ENCODE measurements at places on chromosomes 3 and 15.

- no peak for DNase-seq
Observed at GRCh38 chr3:99516936-99517335, 121.5 kb upstream of the COL8A1 start.

DNA sequence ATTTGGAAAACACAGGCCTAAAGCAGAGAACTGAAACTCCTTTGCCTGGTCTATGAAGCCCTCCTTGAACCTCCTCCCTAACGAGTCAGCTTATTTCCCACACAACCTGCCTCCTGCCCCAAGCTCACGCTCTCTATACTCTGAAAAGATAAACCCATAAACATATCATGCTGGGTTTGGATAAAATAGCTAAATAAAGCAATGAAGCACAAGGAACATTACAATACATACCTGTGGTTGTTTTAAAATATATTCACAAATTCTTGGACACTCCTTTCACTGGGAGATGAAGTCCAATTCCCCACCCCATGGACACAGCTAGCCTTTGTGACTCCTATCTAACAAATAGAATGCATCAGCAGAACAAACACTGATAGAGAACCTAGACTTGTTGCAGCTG, 98.2 kb downstream of the PLCH1 start:
- DNase-seq: no peak

- no peak for DNase-seq
Observed at GRCh38 chr3:160796089-160796812, 40.2 kb downstream of the PPM1L start.

- no peak for DNase-seq
Observed at GRCh38 chr3:89434621-89435380, 327.4 kb downstream of the EPHA3 start.

- no peak for DNase-seq
Observed at GRCh38 chr3:176964661-176965060, 232.6 kb downstream of the TBL1XR1 start.

DNA sequence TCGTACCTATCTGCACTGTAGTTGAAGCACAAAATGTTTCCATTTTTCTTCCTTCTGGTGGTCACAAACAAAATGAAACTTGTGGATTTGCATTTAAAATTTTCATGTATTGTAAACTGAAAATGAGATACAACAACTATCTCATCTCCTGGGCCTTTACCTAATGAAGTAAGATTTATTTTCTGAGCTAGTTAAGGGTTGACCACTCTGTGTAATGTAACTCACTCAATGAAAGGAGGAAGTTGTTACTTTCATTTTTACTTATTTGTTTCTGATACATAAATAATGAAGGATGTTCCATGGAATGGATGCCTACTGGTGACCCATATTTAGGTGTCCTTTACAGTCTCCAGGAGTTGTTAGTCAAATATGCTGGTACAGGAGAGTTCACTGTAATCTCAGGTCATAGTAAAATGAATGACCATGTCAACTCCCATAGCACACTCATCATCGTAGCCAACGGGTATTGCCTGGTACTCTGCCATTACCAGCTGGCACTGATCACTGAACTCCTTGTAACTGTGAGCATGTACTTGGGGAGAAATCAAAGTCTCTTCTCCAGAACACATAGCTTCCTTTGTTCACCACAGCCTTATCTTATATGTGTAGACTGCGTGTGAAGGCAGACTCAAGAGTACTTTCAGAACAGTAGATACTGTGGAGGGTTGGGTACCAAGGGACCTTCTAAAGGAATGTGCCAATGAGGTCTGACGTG, 474.2 kb upstream of the ROBO2 start:
- DNase-seq: no peak

DNA sequence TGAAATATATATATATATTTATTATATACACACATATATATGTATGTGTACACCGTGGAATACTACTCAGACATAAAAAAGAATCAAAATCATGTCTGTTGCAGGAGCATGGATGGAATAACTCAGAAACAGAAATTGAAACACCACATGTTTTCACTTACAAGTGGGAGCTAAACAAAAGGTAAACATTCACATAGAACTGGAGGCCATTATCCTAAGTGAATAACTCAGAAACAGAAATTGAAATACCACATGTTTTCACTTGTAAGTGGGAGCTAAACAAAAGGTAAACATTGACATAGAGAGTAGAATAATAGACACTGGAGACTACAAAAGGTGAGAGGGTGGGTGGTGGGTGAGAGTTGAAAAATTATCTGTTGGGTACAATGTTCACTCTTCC, 171.5 kb upstream of the GOLIM4 start:
- no peak for DNase-seq

- no peak for DNase-seq
Observed at GRCh38 chr3:171001957-171002694, 24.4 kb downstream of the SLC2A2 start.

GRCh38 chr3:24907106-24907505, 412.5 kb upstream of the THRB start:
- no peak for DNase-seq

- no peak for DNase-seq
Observed at GRCh38 chr3:156509189-156510174, 45.4 kb downstream of the SSR3 start.

DNA sequence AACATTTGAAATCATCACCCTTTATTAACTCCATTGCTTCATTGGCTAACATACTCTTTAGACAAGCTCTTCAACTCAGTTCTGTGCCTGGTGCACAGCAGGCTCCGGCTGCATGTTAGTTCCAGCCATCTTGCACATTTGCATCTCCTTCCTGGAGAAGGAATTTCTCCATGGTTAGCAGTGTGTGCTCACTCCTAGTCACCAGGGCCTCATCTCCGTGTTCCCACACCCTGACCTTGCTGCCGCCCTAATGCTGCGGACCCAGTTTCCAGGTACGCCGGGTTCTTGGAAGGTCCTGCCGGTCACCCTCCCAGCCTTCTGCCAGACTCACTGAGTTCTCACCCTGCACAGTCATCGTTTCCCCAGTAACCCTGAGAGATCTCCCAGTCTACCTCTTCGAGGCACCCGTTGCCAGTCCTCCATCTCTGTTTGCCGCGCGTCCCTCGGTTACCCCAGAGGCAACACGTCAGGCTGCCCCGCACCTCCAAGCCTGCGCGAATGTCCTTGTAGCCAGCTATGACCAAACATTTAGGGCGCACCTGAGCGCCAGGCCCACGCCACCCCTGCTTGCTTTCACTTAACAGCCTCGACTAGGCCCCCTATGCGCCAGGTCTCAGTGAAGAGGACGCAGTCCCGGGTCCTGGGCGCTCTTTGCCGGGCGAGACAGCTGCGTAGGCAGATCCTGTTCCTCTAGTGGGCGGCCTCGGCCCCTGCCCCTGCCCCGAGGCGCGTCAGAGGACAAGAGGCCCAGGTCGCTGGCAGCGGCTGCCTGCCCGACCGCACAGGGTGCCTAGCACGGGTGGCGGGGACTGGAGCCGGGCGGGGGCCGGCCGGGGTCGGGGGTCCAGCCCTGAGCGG, 747 bp upstream of the ZNF592 start:
- peak; percentile 85 for DNase-seq

GRCh38 chr15:45640616-45641015, 5.8 kb downstream of the SQOR start:
- no peak for DNase-seq

DNA sequence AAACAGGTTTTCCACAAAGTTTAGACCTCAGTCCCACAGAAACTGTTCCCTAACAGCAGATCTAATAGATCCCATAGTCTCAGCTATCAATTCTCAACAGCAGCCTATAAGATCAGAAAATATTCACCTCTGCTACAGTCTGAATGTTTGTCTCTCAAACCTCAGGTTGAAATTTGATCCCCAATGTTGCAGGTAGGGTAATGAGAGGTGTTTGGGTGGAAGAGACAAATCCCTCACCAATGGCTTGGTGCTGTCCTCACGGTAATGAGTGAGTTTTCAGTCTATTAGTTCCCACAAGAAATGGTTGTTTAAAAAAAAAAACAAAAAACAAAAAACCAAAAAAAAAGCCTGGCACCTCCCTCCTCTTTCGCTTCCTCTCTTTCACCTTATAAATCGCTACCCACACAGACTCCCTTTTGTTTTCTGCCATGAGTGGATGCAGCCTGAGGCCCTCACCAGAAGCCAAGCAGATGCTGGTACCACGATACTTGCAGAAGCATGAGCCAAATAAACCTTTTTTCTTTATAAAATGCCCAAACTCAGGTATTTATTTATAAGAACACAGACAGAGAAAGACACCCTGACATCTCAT, 14.2 kb downstream of the ZNF280D start:
- no peak for DNase-seq

DNA sequence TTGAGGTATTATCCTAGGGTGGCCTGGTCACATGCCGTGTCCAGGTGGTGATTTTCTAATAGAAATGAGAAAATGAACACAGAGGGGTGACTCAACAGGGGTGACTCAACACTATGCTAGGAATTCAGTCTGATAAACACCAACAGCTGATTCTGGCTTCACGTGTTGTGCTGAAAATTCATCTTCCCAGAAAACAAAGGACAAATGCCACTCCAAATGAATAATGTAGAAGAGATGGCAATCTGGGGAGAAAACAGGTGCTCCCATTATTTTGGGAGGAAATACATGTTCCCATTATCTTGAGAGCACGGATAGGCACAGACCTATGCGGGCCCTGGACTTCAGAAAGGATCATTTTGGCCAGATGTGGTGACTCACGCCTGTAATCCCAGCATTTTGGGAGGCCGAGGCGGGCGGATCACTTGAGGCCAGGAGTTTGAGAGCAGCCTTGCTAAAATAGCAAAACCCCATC, 101.2 kb upstream of the MEX3B start:
- no peak for DNase-seq

DNA sequence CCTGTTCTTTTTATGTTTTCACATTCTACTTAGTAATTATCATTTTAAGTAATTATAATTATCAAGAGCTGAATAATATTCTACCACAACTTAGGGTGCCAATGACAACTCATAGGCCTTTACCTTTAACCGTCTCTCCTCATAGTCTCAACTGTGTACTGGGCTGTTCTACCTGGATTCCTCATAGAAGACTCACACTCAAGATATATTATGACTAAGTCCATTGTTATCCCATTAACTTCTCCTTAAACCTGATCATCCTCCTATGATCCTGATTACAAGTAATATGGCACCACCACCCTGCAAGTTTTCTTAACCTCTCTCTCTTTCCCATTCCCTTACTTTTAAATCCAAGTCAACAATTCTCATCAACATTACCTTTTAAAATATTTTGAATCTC, 285.9 kb upstream of the VEPH1 start:
- no peak for DNase-seq

DNA sequence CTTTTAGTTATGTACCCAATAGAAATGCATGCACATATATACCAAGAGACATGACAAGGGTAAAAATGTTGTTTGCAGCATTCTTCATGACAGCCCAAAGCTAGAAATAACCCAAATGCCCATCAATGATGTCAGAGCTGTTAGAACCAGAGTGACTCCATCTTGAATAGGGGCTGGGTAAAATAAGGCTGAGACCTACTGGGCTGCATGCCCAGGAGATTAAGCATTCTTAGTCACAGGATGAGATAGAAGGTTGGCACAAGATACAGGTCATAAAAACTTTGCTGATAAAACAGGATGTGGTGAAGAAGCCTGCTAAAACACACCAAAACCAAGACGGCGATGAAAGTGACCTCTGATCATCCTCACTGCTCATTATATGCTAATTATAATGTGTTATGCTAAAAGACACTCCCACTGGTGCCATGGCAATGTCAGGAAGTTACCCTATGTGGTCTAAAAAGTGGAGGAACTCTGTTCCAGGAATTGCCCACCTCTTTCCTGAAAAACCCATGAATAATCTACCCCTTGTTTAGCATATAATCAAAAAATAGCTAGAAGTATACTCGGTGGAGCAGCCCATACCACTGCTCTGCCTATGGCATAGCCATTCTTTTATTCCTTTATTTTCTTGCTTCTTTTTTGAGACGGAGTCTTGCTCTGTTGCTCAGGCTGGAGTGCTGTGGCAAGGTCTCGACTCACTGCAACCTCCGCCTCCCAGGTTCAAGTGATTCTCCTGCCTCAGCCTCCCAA, 32.9 kb downstream of the ZBTB11 start:
- peak; percentile 29 for DNase-seq

- DNase-seq: no peak
Observed at GRCh38 chr3:186989429-186989828, 59.1 kb downstream of the ST6GAL1 start.

DNA sequence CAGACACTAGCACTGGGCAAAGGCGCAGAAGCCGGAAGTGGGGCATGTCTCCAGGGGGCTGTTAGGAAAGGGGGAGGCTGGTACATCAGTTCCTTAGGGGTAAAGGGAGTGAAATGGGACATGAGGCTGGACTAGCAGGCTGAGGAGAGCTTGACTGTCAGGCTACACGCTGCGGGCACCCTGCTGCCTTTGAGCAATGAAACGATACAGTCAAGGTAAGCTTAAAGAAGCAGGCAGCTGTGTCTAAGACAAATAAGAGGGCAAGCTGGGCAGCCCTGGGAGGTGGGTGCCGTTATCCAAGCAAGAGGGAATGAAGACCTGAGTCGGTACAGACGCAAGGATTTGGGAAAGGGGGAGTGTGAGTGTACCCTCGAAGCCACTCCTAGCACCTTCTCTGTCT, 51.0 kb upstream of the DCLK3 start:
- DNase-seq: no peak

DNA sequence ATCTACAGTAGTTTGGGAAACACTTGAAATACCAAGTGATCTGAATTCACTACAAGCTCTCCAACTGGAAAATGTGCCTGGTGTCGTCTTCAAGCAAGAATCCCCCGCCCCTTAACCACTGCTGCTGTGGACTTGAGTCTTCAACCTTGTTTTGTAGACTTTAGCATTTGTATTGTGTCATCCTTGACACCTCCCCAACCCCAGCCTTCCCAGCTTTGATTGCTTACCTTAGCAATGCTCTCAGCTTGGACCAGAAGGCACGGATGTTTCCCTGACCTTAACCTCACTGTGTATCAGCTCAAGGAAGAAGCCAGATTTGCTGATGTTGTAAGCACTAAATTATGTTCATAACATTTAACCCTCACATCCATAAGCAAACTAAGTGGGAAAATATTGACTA, 146.4 kb downstream of the IGF1R start:
- no peak for DNase-seq

- no peak for DNase-seq
Observed at GRCh38 chr3:77412584-77412983, 372.7 kb downstream of the ROBO2 start.

DNA sequence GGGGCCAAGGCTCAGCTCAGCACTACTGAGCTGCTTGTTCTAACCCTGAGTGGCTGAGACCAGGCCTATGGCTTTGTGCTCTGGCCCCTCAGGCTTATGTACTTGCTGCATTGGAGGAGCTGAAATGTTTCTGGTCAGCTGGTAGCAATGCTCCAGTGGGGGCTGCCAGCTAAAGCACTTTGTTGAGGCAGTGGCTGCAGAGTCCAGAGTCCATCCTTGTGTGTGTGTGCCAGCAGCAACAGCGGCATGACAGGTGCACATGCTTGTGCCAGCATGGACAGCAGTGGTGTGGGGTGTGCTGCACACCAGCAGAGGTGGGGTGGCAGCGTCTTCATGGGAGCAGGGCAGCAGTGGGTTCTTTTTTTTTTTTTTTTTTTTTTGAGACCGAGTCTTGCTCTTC, 169.1 kb downstream of the VPS8 start:
- peak; percentile 21 for DNase-seq
